ENCODE measurements at places on chromosomes 6 and 20. TPM values are rescaled to one million over a fixed set of nuclear protein-coding genes. Genes with fewer than 3 reads are reported as not detected.

SUMO4 gene
- total RNA-seq: 16.4 TPM

DNA sequence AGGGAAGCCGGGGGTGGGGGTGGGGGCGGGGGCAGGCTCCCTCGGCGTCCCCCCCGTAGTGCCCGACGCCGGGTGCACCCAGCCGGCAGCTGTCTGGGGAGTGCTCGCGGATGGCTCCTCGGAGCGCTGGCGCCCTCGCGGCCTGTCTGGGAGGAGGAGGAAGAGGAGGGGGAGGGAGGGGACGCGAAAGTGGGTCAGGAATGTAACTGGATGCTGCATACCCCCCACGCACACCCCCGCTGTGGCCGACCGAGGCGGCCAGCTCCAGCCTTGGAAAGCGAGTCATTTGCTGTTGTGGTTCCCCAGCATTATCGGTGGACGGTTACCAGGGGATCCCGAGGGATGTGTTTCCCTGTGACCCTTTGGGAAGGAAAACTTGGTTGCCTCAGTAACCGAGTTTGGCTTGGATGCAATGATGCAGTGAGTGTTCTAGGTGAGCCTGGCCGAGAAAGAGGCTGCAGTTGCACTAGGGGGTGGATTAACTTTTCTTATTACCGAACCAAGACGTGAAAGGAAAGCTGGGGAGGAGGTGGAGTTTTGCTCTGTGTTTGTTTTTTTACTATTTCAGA, 55.2 kb upstream of the RREB1 start:
- peak; percentile 31 for ATAC-seq

CCNC gene
- 51.1 TPM for total RNA-seq

ERVFRD-1 gene
- not detected for total RNA-seq

- no peak for ATAC-seq
Observed at GRCh38 chr6:47144306-47144705, 102.2 kb upstream of the ADGRF1 start.

GRCh38 chr6:155212616-155213380, 51.0 kb upstream of the CLDN20 start:
- ATAC-seq: no peak

- ATAC-seq: peak; percentile 40
Observed at GRCh38 chr20:41734506-41734945, 116.3 kb upstream of the CHD6 start.

Measured in activated T-helper 17 cell treated with anti-CD3 and anti-CD28 coated beads, Interleukin-2, amount 50 U/mL, for 72 hours (primary cell).